ENCODE measurements at places on chromosomes 11 and 22. TPM values are rescaled to one million over a fixed set of nuclear protein-coding genes. Genes with fewer than 3 reads are reported as not detected.

The MOV10L1 gene
- total RNA-seq, result 3.7 TPM

The CHST1 gene
- total RNA-seq, result 10.5 TPM

The TRIM6 gene
- 4.3 TPM for total RNA-seq

The APOA4 gene
- total RNA-seq, result not detected

The C11orf86 gene
- total RNA-seq, result 0.39 TPM

The KRTAP5-1 gene
- total RNA-seq, result not detected

The ADORA2A gene
- total RNA-seq, result 18.8 TPM

The CENPM gene
- 5.2 TPM for total RNA-seq

The TRPC6 gene
- total RNA-seq, result 6.1 TPM

The SC5D gene
- total RNA-seq, result 162 TPM

The P2RX3 gene
- total RNA-seq, result 11.4 TPM

The GNG3 gene
- total RNA-seq, result 25.6 TPM

The PKDREJ gene
- total RNA-seq, result 0.20 TPM

The A4GALT gene
- 5.0 TPM for total RNA-seq

The RRP7A gene
- 15.7 TPM for total RNA-seq

The LAMTOR1 gene
- total RNA-seq, result 81.4 TPM

The RCOR2 gene
- 3.0 TPM for total RNA-seq

The SLC22A8 gene
- 95.5 TPM for total RNA-seq

The TRIM48 gene
- total RNA-seq, result not detected

The STX5 gene
- total RNA-seq, result 40.8 TPM

The KRTAP5-11 gene
- total RNA-seq, result not detected

The OR51S1 gene
- not detected for total RNA-seq

The CABP7 gene
- total RNA-seq, result 17.9 TPM

The MRGPRX3 gene
- not detected for total RNA-seq

The THRSP gene
- 0.20 TPM for total RNA-seq

The PNPLA3 gene
- total RNA-seq, result 2.6 TPM

The OR52M1 gene
- total RNA-seq, result not detected

The AIFM3 gene
- 147 TPM for total RNA-seq

The BDNF gene
- total RNA-seq, result 2.7 TPM

The APOL4 gene
- total RNA-seq, result 10.8 TPM
